ENCODE measurements at places on chromosomes 13 and 19.
A peak's percentile ranks its signal among the peaks of the same experiment; 100 is the strongest.

DNA sequence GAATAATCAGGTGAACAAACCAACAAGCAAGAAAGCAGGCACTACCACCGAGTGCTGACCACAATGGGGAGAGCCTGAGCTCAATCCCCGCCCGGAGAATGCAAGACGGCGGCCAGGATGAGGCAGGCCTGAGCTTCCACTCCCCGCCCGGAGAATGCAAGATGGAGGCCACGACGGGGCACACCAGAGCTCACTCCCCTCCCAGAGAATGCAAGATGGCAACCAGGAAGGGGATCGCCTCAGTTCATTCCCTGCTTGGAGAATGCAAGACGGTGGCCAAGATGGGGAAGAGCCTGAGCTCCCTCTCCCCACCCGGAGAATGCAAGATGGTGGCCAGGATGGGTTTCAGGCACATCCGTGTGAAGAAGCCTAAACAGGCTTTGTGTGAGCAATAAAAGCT, 24.7 kb upstream of the MIER2 start:
- no peak for DNase-seq

- no peak for DNase-seq
Observed at GRCh38 chr13:60043262-60043661, 120.5 kb downstream of the DIAPH3 start.

DNA sequence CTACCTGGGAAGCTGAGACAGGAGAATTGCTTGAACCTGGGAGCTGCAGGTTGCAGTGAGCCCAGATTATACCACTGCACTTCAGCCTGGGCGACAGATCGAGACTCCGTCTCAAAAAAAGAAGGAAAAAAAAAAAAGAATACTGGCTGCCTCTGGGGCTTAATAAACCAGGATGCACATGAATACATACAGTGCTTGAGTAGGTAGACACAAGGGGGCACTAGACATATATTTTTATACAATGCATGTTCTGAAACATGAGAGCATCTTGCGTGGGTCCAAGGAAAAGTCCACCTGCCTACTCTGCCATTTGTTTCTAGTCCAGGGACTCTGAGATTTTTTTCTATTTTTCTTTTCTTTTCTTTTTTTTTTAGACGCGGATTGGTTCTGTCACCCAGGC, 31.2 kb downstream of the KEAP1 start:
- DNase-seq = no peak

- DNase-seq = no peak
Observed at GRCh38 chr19:51780270-51780669, 14.7 kb upstream of the FPR3 start.

- no peak for DNase-seq
Observed at GRCh38 chr19:44603201-44603945, 10.0 kb upstream of the IGSF23 start.

GRCh38 chr13:32417995-32418394, 9.9 kb downstream of the N4BP2L1 start:
- DNase-seq = no peak

- DNase-seq = no peak
Observed at GRCh38 chr19:4362831-4363545, 19.6 kb downstream of the MPND start.

- DNase-seq = no peak
Observed at GRCh38 chr19:5961969-5962945, 15.7 kb downstream of the RANBP3 start.

GRCh38 chr13:23856008-23856750, 33.0 kb downstream of the MIPEP start:
- DNase-seq = peak; percentile 56

All from head of caudate nucleus (tissue), 42 donors.